GM23248 (cell line): ENCODE measurements at places on chromosomes 1 and 21. TPM values are rescaled to one million over a fixed set of nuclear protein-coding genes. Genes with fewer than 3 reads are reported as not detected.

DNA sequence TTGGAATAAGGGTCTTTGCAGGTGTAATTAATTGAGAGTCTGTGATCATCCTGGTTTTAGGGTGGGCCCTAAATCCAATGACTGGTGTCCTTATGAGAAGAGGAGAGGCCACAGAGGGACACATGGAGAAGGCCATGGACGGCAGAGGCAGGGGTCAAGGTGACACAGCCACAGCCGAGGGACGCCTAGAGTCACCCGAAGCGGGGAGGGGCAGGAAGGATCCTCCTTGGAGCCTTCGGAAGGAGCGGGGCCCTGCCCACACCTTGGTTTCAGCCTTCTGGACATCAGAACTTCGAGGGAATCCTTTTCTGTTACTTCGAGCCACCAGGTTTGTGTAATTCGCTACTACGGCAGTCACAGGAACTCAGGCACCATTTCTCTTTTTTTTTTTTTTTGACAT, 31.1 kb downstream of the RRP1 start:
- H3K36me3 ChIP-seq: no peaks in the 10 kb centered on the region
- peaks cover 8% of the 10 kb centered on the region; the same call in 1 of the 2 replicates for H3K4me1 ChIP-seq
- H3K27me3 ChIP-seq: no peaks in the 10 kb centered on the region
- no peak overlapping the region for H3K4me3 ChIP-seq

DNA sequence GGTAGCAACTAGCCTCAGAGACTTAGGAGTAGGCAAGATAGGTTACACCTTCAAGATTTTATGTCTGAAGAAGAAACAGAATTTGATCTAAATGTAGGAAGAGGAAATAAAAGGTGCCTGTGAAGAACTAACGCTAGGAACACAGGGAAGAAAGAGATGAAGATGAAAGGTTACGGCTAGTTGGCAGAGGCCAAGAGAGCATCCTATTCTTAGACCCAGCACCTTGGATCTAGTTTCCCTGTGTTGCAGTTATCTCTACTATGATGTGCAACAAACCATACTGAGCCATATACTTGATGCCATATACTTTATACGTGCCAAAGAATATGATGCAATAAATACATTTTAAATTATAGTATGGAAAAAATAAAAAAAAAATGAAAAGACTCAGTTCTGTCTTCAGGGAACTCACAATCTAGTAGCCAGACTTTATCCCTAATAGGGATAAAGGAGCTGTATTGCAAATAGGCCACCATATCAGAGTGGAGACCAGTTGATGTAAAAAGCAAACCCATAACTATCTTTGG, 181.1 kb downstream of the PBX1 start:
- no peak overlapping the region for H3K27ac ChIP-seq
- no peaks in the 10 kb centered on the region for H3K36me3 ChIP-seq
- DNase-seq: no peak

GRCh38 chr1:24735509-24736375, 9.5 kb upstream of the CLIC4 start:
- peak; percentile 58 for DNase-seq
- no peaks in the 10 kb centered on the region for H3K27me3 ChIP-seq

- peak overlapping the region; percentile 81 for H3K4me3 ChIP-seq
- no peaks in the 10 kb centered on the region for H3K36me3 ChIP-seq
- peaks cover 27% of the 10 kb centered on the region for H3K4me1 ChIP-seq
These were observed 31.1 kb upstream of the SRP9 start for GRCh38 chr1:225746361-225747179.

DNA sequence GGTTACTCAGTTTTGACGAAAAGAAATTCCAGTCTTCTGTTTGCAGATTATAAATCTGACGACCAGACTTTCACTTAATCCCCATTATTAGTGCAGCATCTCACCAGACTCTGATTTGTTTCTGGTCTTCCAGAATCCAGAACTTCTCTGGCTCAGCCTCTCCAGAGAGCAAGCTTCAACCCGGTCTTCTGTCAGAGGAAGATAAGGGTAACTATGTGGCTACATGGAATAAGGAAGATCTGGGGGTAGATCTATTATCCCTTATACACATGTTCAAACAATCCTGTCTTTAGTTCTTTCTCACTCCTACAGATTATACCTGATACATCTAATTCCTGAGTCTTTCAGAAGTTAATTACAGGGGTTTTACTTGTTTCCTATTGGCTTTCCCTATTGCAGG, 9.9 kb downstream of the PHTF1 start:
- H3K4me1 ChIP-seq: peaks cover 16% of the 10 kb centered on the region
- H3K4me3 ChIP-seq: no peak overlapping the region
- DNase-seq: no peak
- H3K27ac ChIP-seq: no peak overlapping the region
- H3K36me3 ChIP-seq: no peaks in the 10 kb centered on the region; the same call in 1 of the 2 replicates

DEPDC1 gene
- 9.9 and 14.7 TPM in 2 replicates for total RNA-seq

- H3K27me3 ChIP-seq: no peaks in the 10 kb centered on the region
- peaks cover 2% of the 10 kb centered on the region; the same call in 1 of the 2 replicates for H3K36me3 ChIP-seq
- DNase-seq: no peak
- H3K4me1 ChIP-seq: no peaks in the 10 kb centered on the region
- no peak overlapping the region for H3K4me3 ChIP-seq
These were observed 25.2 kb downstream of the COL6A1 start for GRCh38 chr21:46006547-46007491.

GRCh38 chr1:224743608-224744164, 127.6 kb downstream of the CNIH3 start:
- H3K27me3 ChIP-seq: no peaks in the 10 kb centered on the region
- no peak overlapping the region for H3K27ac ChIP-seq
- no peak for DNase-seq

GRCh38 chr21:32909393-32909792, 116.3 kb upstream of the OLIG2 start:
- no peak overlapping the region for H3K4me3 ChIP-seq
- H3K27me3 ChIP-seq: peaks cover 9% of the 10 kb centered on the region
- H3K4me1 ChIP-seq: no peaks in the 10 kb centered on the region
- H3K27ac ChIP-seq: no peak overlapping the region

- no peaks in the 10 kb centered on the region for H3K4me1 ChIP-seq
- H3K27ac ChIP-seq: no peak overlapping the region
- no peaks in the 10 kb centered on the region for H3K27me3 ChIP-seq
- DNase-seq: peak; percentile 23
- no peaks in the 10 kb centered on the region for H3K36me3 ChIP-seq
These were observed 73.0 kb upstream of the PTGS2 start for GRCh38 chr1:186753241-186753640.

GRCh38 chr1:56060906-56061305, 518.5 kb downstream of the PLPP3 start:
- H3K4me1 ChIP-seq: peaks cover 26% of the 10 kb centered on the region
- H3K27ac ChIP-seq: no peak overlapping the region
- H3K36me3 ChIP-seq: no peaks in the 10 kb centered on the region
- H3K27me3 ChIP-seq: no peaks in the 10 kb centered on the region
- H3K4me3 ChIP-seq: no peak overlapping the region

GRCh38 chr1:201646411-201647022, 107.6 kb downstream of the NAV1 start:
- peaks cover 32% of the 10 kb centered on the region for H3K4me1 ChIP-seq
- H3K36me3 ChIP-seq: 0 out of 2 replicates have a peak, but pooled peaks cover 6% of the 10 kb centered on the region
- H3K27me3 ChIP-seq: no peaks in the 10 kb centered on the region
- no peak for DNase-seq
- H3K4me3 ChIP-seq: no peak overlapping the region

DNA sequence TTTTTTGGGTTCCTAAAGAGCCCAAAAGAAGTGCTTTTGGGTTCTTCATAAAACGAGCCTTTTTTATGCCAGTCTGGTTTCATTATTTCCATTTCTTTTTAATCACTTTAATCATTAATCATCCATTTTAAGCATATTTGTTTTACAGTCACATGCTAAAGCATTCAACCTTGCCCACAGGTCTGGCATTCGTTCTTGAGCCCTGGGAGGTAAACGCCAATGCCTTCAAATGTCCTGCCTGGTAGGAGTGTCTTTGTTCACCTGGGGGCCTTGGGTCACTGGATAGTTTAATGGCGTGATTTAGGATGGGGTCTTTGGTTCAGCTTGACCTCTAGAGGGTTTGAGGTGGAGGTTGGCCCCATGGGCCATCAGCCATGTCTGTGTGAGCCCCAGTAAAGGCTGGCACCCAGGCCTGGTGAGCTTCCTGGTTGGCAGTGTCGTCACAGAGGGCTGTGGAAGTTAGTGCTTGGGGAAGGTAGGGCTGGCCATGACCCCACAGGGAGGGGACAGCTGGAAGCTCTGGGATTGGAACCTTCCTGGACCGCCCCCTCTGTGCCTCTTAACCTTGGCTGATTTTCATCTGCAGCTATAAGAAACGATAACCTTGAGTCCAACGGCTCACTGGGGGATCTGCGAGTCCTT, 20.2 kb downstream of the C1orf174 start:
- no peaks in the 10 kb centered on the region for H3K27me3 ChIP-seq
- H3K36me3 ChIP-seq: no peaks in the 10 kb centered on the region
- H3K4me3 ChIP-seq: no peak overlapping the region

NR5A2 gene
- 0.13 and 0.65 TPM in 2 replicates for total RNA-seq

GRCh38 chr1:162169031-162169790, 99.7 kb downstream of the NOS1AP start:
- peak; percentile 41 for DNase-seq
- no peaks in the 10 kb centered on the region; the same call in 1 of the 2 replicates for H3K27me3 ChIP-seq
- no peak overlapping the region for H3K4me3 ChIP-seq
- H3K4me1 ChIP-seq: no peaks in the 10 kb centered on the region
- H3K36me3 ChIP-seq: no peaks in the 10 kb centered on the region

GRCh38 chr21:37128076-37128475, 55.0 kb downstream of the TTC3 start:
- no peaks in the 10 kb centered on the region for H3K27me3 ChIP-seq
- H3K27ac ChIP-seq: no peak overlapping the region

DNA sequence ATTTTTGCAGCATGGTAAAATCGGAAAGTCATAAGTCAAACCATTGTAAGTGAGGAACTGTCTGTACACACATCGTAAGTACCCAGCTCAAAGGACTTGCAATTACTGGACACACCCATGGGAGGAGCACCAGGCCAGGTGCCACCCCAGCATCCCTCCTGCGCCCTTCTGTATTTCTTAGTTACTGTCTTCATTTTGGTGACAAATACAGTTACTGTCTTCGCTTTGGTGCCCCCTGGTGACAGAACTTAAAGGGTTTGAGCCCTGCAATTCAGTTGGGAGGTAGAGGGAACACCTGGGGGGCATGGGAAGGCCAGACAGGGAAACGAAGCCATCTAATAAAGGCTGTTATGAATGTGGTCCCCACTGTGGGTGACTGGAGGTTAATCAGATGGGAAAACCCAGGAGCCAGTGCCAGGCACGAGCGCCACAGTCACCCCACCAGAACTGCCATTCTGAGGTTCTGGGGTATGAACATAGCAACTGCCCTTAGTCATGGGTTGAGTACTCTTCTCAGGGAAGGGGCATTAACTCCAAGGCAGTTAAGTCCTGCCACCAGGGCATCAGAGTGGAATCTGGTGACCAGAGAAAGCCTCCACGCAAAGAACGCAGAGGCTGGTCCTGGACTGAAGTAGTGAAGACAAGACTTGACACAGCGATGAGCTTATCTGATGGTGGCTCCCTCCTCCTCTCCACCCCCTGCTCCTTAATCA, 612.9 kb downstream of the PTPRU start:
- H3K27me3 ChIP-seq: peaks cover 21% of the 10 kb centered on the region
- H3K4me1 ChIP-seq: no peaks in the 10 kb centered on the region
- peak; percentile 53 for DNase-seq
- H3K27ac ChIP-seq: no peak overlapping the region
- no peaks in the 10 kb centered on the region for H3K36me3 ChIP-seq

- no peak overlapping the region for H3K4me3 ChIP-seq
- no peak overlapping the region for H3K27ac ChIP-seq
- DNase-seq: no peak
- H3K36me3 ChIP-seq: no peaks in the 10 kb centered on the region
- no peaks in the 10 kb centered on the region for H3K4me1 ChIP-seq
- peaks cover 33% of the 10 kb centered on the region for H3K27me3 ChIP-seq
These were observed 3.9 kb downstream of the TTLL10 start for GRCh38 chr1:1177452-1178206.

BATF3 gene
- total RNA-seq: 0.86 and 1.4 TPM in 2 replicates

- H3K36me3 ChIP-seq: no peaks in the 10 kb centered on the region
- no peaks in the 10 kb centered on the region for H3K4me1 ChIP-seq
- no peak overlapping the region for H3K27ac ChIP-seq
- no peak overlapping the region for H3K4me3 ChIP-seq
These were observed 246.2 kb downstream of the NPHP4 start for GRCh38 chr1:5745800-5746610.

MMP23B gene
- not detected in 2 replicates for total RNA-seq

S100A9 gene
- total RNA-seq: not detected in 2 replicates

DNA sequence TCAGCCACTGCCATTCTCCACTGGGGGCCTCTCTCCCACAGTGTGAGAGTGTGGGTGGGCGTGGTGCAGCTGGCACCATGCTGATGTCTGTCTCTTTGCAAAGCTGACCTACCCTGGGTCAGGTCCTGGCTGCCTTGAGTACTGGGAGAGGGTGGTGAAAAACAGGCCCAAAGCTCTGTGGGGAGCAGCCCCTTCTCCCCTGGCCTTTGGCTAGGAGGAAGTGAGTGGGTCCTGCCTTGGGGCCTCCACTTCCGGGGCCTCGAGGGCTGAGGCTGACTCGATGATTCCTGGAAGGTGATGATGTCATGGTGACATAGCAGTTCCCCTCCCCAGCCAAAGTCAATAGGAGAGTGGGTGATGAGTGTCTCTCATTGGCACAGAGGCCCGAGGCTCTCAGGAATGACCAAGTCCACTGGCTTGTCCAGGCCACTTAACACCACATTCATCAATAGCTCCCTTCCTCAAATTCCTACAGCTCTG, 53.0 kb downstream of the IER5 start:
- peak overlapping the region; percentile 90 for H3K27ac ChIP-seq
- no peaks in the 10 kb centered on the region for H3K36me3 ChIP-seq
- DNase-seq: peak; percentile 97
- peaks cover 38% of the 10 kb centered on the region for H3K4me1 ChIP-seq

DNA sequence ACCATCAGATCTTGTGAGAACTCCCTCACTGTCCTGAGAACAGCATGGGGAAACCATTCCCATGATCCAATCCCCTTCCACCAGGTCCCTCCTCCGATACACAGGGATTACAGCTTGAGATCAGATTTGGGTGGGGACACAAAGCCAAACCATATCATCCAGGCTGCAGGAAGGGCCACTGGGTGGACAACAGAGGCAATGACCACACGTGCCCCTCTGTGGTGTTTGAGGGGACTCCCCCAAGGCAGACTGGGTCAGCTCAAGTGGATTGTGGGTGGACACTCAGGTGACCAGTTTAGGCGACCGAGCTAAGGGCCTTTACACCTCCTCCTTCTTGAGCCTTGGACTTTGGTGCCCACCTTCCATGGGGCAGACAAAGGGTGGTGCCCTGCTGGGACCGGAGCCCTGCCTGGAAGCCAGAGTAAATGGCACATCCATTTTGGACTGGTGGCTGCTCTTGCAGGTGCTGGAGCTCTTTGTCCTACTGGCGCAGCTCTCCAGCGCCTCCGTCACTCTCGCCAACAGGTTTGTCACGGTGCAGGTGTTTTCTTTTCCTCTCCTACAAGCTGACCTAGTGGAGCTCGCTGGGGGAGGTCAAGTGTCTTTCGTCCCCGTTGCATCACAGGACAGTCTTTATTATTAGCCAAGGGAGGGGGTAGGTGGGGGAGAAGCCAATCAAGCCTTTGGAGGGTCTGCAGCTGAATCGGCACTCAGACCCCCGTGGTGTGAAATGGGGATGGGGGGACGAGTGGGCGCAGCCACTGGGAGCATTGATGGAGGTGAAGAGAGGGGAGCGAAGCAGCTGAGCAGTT, 37.6 kb downstream of the CRYAA start:
- H3K36me3 ChIP-seq: no peaks in the 10 kb centered on the region
- no peak for DNase-seq
- peaks cover 40% of the 10 kb centered on the region; the same call in 1 of the 2 replicates for H3K27me3 ChIP-seq
- no peak overlapping the region for H3K4me3 ChIP-seq
- H3K27ac ChIP-seq: no peak overlapping the region
- no peaks in the 10 kb centered on the region for H3K4me1 ChIP-seq

- H3K27ac ChIP-seq: no peak overlapping the region
- no peaks in the 10 kb centered on the region for H3K4me1 ChIP-seq
- H3K27me3 ChIP-seq: no peaks in the 10 kb centered on the region
- H3K4me3 ChIP-seq: no peak overlapping the region
These were observed 110.1 kb downstream of the NTPCR start for GRCh38 chr1:233060461-233060994.

SPRR1A gene
- not detected in 2 replicates for total RNA-seq
